ENCODE measurements at places on chromosomes 13 and 19.

DNA sequence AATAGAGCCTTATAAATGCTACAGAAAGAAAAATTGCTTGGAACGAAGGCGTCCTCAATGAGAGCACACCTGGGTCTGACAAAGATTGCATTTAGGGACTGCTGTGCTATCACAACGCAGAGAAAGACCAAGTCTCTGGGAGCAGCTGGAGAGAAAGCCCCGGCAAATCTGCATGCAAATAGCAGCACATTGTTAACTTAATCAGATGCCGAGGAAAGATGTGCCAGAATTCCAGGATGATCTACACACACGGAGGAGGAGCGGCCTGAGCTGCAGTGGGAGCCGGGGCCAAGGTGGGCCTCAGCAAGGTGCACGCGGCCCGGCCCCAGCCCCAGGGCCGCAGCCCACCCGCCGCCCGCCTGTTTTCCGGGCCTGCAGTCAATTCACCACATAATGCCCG, 1.4 kb downstream of the ZNF536 start:
- DNase-seq: no peak

- no peak for DNase-seq
Observed at GRCh38 chr19:6210091-6210490, 69.7 kb downstream of the MLLT1 start.

DNA sequence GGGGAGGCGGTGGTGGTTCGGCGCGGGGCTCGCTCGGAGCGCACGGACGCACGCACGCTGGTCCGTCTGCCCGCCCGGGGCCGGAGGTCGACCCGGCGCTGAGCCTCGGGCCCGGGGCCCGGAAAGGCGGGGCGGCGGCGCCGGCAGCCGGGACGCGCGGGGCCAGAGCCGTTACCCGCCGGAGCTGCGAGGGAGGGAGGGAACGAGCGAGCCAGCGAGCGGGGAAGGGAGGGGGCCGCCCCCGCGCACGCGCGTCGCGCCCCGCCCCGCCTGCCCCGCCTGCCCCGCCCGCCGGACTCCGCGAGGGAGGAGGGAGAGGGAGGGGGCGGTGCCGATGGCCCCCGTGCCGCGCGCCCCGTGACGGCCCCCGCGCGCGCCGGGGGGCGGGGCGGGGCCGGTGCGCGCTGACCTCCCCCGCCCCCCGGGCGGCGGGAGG, 15.0 kb downstream of the CIC start:
- peak; percentile 89 for DNase-seq

DNA sequence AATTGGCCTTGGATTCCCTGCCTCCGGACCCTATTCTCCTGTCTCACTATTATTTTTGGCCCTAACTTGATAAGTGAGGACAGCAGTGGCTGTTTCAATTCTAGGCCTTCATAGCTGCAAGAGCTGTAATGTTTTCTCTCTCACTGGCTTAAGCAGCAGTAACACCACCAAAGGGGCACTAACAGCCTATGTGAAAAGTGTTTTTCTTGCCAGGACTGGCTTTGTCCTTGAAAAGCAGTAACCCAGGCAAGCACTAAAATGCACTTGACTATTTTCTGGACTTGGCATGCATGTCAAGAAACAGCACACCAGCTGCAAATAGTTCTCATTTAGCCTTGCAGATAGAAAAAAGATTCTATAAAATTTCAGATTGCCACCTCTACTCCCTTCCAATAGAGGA, 9.3 kb upstream of the FBXL3 start:
- DNase-seq: no peak

- DNase-seq: no peak
Observed at GRCh38 chr13:47166336-47166735, 269.5 kb upstream of the HTR2A start.

DNA sequence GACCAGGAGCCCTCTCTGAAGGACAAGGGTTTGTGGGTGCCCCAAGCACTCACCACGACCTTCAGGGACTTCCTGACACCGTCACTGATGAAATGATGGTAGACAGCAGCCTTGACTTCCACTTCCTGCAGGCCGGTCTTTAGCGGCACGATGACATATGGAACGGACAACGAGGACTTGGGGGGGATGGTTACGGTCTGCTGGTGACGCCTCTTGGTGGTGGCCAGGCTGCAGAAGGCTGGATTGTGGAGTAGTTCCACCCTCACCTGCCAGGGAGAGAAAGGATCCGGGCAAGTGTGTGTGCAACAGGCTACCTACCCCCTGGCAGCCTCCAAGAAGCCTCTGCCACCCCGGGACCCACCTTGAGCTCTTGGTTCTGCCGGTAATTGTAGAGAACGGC, 23.2 kb downstream of the C3 start:
- no peak for DNase-seq

DNA sequence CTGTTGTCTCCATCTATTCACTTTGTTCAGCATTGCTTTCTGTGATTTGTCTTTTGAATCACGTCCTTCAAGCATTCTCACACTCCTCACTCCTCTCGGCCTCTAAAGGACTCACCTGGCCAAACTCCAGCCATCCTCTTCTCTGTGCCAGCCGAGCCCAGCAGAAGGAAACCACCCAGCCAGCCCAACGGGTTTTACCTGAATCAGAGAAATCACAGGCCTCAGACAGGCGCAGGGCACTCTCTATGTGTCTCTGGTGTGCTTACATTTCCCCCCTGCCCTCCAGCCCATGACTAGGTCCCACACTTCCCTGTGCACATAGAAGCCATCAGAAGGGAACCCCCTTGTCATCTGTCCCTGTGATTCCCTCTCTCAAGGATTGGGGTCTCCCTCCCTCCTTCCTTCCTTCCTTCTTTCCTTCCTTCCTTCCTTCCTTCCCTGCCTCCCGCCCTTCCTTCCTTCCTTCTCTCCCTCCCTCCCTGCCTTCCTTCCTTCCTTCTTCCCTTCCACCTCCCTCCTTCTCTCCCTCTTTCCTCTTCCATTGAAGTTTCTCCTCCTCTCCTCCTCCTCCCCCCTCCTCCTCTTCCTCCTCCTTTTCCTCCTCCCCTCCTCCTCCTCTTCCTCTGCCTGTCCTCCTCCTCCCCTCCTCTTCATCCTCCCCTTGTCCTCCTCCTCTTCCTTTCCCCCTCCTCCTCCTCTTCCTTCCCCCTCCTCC, 8.8 kb upstream of the ZNF541 start:
- DNase-seq: no peak

DNA sequence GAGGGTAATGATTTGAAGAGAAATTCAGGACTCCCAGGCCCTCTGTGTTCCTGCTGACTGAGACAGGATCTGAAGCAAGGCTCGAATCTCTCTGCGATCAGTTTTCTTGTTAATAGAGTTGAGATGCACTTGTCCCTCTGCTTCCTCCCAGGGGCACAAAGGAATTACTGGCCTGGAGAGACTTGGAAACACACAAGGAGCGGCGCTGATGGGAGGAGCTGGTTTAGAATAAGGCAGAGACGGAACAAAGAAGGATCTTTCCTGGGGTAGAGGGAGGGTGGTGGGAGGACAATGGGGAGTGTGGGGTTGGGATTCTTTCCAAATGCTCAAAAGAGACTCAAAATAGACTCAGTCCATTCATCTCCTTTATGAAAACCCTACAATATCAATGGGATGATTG, 719.1 kb downstream of the UQCRFS1 start:
- DNase-seq: no peak

GRCh38 chr13:50016444-50016843, 1.2 kb downstream of the KCNRG start:
- peak; percentile 11 for DNase-seq

DNA sequence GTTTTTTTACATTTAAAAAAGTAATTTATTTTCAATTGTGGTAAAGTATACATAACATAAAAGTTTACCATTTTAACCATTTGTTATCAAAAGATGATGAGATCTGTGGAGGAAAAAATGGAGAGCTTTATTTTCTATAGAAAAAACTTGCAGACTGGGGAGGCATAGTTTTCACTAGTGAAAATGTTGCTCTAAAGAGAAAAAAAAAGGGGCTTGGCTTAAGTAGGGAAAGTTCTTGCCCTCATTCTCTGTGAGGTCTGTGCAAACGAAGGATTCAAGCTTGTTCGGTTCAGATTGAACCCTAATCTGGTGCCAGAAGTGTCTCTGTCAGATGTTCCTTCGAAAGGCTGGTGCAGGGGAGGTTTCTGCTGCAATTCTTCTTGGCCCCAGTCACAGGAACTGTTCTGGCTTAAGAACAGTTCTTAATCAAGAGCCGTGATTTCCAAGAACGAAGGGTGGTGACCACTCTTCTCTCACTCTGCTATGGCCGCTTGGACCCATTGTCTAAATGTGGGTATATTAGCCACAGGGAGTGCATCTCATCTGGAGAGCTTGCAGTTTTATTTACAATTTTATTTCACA, 42.1 kb downstream of the PCCA start:
- DNase-seq: no peak

GRCh38 chr19:46386996-46387712, 26.2 kb downstream of the CCDC8 start:
- DNase-seq: no peak

- no peak for DNase-seq
Observed at GRCh38 chr13:27261396-27261795, 9.2 kb upstream of the RASL11A start.

GRCh38 chr19:46205183-46205984, 24.2 kb upstream of the IGFL1 start:
- no peak for DNase-seq

DNA sequence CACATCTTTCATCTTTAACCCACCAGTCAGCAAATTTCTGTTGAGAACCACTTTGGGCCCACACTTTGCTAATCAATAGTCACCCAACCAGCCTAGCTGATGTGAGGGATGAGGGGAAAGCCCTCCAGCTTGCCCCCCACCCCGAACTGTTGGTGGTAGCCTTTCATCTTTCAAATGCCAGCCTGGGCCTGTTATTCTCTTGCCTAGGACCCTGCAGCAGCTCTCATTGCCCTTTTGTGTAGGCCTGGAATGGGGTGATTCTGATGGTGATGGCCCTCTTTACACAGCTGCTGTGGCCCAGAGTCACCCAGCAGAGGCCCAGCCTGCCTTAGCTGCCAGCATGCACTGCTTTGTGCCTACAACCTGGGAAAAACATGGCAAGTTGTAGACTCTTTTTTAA, 294.5 kb downstream of the SLC7A1 start:
- DNase-seq: no peak

DNA sequence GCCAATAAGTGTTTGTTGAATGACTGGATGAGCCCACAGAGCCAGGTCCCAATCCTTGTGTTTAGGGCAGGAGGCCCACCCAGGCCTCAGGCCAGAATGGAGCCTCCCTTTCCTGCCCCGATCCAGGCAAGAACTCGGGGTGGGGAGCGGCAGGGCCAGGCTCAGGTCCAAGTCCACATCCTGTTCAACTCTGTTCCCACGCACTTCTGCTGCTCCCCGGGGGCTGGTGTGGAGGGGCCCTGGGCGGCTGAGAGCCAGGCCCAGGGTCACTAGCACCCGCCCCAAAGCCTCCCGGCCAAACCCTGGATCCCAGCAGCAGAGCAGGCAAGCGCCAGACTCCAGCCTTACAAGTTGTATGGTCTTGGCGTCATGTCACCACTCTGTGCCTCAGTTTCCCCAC, 8.0 kb downstream of the ANGPTL8 start:
- DNase-seq: no peak

GRCh38 chr19:32691291-32691951, at the start of gene NUDT19:
TSS of gene NUDT19 (plus strand) at chr19:32691821. CDS start at chr19:32691961, 140 bp downstream.
- peak; percentile 83 for DNase-seq

DNA sequence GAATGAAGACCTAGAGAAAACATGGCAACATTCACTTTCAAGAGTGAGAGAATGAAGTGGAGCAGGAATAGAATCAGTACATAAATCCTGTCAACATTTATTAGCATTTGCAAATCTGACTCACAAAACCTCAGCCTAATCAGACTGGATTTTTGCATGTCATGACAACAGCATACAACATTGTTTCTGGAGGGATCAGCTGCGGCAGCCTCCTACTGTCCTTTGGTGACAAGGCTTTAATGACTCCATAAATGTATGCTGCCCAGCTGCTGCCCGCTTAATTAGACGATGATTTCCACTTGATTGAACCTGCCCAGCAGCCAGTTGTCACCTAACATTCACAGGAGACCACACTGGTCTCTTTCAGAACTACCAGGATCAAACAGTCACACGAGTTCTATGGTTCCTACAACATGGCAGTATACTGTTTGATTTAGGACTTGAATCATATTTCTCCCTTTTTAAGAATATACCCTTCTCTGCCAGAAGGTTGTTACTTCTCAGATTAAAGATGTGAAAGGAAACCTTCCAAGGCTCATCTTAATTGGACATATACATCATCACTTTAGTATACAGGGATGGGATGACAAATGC, 9.3 kb downstream of the EBPL start:
- peak; percentile 40 for DNase-seq

Measured in fibroblast of skin of abdomen (primary cell).